ENCODE measurements at places on chromosomes 13 and 19.
A peak's percentile ranks its signal among the peaks of the same experiment; 100 is the strongest.

- DNase-seq, result no peak
These were observed 5.8 kb downstream of the ARHGAP35 start for GRCh38 chr19:46866407-46867136.

- no peak for DNase-seq
These were observed 32.9 kb upstream of the SLC15A1 start for GRCh38 chr13:98785405-98785804.

- no peak for DNase-seq
These were observed 31.9 kb upstream of the CCNE1 start for GRCh38 chr19:29779921-29780320.

GRCh38 chr13:114042066-114042815 lies 68.4 kb upstream of the C13orf46 start:
- DNase-seq, result no peak

DNA sequence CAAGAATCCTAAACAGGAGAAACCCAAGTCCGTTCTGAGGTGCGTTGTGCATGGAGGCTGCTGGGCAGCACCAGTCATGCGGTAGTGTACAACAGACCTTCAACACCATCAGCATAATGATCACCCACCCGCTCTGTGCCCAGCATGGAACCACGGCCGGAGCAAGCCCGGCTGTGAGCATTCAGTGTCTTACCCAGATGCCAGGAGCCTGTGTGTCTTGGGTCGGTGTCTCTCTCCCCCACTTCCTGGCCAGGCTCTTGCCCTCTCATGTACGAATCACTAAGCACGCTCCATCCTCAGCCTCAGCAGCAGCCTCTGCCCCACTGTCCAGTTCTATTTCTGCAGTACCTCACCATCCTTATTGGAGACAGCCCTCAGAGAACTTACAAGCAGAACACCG lies 231.6 kb upstream of the IRS2 start:
- DNase-seq, result no peak

- no peak for DNase-seq
These were observed 119.7 kb downstream of the COL4A2 start for GRCh38 chr13:110426735-110427134.

GRCh38 chr19:1525343-1525742 lies 1.5 kb downstream of the PLK5 start:
- DNase-seq, result no peak

- no peak for DNase-seq
These were observed 615.1 kb downstream of the EFNB2 start for GRCh38 chr13:105920370-105920769.

- no peak for DNase-seq
These were observed 88.7 kb downstream of the RNASEH2B start for GRCh38 chr13:50998326-50998725.

GRCh38 chr13:43963726-43964125 lies 84.0 kb downstream of the LACC1 start:
- no peak for DNase-seq

GRCh38 chr13:88752041-88752440 lies 1080.9 kb downstream of the SLITRK5 start:
- DNase-seq, result no peak

DNA sequence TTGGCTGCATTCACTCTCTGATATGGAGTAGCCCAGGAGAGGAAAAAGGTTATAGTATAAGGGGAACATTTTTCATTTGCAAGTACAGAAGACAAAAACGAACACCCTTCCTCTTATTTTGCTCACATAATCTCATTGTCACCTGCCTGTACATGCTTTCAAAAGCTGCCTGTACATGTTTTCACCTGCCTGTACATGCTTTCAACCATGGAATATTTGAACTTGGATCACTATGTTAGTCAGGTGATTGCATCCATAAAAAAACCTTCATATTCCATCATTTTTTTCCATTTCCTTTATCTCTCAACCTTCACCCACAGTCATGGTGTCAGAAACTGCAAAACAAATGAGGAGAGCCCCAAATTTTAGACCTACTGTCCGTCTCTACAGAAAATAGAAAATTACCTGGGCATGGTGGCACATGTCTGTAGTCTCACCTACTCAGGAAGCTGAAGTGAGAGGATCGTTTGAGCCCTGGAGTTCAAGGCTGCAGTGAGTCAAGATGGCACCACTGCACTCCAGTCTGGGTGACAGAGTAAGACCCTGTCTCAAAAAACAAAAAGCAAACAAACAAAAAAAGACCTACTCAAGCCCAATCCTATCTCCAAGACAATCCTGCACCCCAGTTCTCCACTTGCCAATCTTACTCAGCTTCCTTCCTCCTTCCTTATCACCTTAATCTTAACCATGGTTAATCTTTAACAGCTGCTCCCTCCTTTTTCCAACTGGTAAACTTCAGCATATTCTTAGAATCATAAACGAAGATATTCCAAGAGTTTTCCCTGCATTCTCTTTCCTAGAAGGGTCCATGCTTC lies 11.6 kb downstream of the IGFL2 start:
- no peak for DNase-seq

GRCh38 chr13:113432506-113433270 lies 20.6 kb downstream of the ADPRHL1 start:
- DNase-seq, result no peak

DNA sequence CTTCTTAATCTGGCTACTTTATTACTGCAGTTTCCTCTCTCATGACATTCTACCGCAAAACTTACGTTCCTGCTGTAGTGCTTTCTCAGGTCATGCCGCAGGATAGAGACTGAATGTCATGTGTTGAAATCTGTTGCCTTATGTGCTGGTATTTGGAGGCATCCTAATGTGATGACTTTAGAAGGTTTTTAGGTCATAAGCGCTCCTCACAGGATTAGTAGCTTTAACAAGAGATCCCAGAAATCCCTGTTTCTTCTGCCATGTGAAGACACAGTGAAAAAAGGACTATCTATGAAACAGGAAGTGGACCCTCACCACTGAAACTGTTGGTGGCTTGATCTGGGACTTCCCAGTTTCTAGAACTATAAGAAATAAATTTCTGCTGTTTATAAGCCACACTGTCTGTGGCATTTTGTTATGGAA lies 209.3 kb downstream of the LACC1 start:
- DNase-seq, result no peak

- no peak for DNase-seq
These were observed 151.7 kb downstream of the DCLK1 start for GRCh38 chr13:35979361-35979951.

DNA sequence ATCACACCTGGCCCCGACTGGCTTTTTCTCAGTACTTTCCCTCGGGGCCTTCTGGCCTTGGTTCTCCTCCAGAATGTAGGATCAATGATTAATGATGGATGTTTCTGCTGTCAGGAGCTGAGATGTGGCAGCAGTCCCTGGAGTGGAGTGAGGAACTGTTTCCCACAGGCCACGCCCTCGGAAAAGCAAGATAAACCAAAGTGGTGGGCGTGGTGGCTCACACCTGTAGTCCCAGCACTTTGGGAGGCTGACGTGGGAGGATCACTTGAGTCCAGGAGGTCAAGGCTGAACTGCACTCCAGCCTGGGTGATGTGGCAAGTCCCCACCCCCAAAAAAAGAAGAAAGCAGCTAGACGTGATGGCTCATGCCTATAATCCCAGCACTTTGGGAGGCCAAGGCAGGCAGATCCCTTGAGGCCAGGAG lies 7.1 kb upstream of the SHFL start:
- DNase-seq, result no peak

DNA sequence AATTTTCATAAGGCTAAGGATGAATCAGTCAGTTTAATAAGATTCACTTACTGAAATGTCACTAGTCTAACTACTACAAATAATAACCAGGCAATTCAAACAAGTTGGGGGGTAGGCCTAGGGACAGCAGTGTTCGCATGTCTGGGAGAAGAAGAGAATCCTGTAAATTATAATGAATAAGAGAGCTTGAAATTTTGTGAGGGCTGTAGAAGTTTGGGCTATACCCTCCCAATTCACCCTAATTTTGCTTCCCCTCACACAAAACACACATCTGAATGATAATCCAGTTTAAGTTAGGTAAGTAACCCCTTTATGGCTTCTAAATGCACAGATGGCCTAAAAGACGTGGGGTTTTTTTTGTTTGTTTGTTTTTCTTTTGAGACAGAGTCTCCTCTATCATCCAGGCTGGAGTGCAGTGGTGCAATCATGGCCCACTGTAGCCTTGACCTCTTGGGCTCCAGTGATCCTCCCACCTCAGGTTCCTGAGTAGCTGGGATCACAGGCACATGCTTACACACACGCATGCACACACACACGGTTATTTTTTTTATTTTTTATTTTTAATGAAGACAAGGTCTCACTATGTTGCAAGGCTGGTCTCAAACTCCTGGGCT lies 69.9 kb downstream of the TBC1D4 start:
- DNase-seq, result no peak

DNA sequence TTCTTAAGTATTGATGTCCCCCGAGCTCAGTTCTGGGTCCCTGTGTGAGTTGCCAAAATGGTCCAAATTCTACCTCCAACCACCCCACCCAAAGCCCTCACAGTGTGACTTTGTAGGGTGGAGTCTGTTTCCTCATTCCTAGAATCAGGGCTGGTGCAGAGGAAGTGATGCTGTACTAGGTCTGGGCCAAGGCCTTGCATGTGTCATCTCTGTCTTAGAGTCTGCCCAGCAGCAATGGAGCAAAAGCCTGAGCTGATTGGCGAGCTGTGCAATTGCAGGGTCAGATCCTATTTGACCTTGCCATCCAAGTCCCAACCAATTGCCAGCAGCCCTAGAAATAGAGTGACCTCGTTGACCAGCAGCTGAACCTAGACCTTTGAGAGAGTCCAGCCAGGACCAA lies 97.0 kb upstream of the ANKRD10 start:
- DNase-seq, result no peak

GRCh38 chr13:33099860-33100259 lies 83.6 kb downstream of the KL start:
- DNase-seq, result no peak

- DNase-seq, result no peak
These were observed 3.2 kb upstream of the MAB21L1 start for GRCh38 chr13:35479706-35480105.

- no peak for DNase-seq
These were observed 10.8 kb downstream of the PPP1R12C start for GRCh38 chr19:55106591-55106990.

- no peak for DNase-seq
These were observed 19.9 kb downstream of the CCNE1 start for GRCh38 chr19:29831686-29832085.

DNA sequence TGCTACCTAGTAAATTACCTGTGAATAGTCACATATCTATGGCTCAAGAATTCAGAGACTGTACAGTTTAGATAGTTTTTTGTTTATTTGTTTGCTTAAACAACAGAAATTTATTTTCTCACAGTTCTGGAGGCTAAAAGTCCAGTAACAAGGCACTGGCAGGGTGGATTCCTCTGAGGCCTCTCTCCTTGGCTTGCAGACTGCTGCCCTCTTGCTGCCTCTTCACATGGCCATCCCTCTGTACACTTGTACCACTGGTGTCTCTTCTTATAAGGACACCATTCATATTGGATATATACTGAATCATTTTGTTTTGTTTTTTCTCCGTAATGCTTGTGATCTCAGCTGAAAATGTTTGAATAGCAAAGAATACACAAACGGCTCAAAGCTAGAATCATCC lies 56.4 kb upstream of the MIR17HG start:
- no peak for DNase-seq

DNA sequence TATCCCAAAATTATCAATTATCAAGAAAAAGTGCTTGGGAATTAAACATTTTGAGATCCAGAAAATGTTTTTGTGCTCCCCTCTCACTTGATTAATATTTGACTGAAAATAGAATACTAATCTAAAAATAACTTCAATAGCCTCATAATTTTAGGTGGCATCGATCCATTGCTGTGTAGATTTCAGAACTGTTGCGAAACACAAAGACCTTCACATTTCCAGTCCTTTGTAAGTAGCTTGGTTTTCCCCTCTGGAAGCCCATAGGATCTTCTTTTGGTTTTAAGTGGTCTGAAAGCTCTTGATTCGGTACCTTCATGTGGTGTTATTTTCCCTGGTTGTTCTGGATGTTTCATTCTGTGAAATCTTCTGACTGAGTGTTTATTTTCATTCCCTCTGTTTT lies 176.5 kb downstream of the NUFIP1 start:
- DNase-seq, result no peak

DNA sequence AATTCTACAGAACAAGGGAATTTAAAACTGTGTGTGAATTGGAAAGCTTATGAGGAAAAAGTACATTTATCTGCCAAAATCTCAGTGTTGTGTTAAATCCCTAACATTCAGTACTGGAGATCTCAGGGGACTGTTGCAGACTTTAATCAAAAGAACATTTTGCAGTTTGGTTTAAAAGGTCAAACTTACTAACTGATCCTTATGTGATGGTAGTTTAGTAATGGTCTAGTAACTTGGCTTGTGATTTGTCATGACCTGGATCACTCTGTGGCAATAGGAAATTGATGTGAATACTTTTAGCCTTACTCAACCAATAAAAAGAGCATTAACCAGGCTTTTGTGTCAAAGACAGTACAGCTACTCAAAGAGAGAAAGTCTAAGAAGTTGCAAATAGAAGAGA lies 862.1 kb upstream of the MIR17HG start:
- no peak for DNase-seq

GRCh38 chr19:27868007-27868406 lies 1344.9 kb downstream of the UQCRFS1 start:
- DNase-seq, result no peak

GRCh38 chr19:42178791-42179674 lies 38.4 kb downstream of the DEDD2 start:
- DNase-seq, result no peak

GRCh38 chr19:7535998-7536695 lies 630 bp downstream of the PNPLA6 start:
- no peak for DNase-seq

- DNase-seq, result no peak
These were observed 490 bp downstream of the ITPKC start for GRCh38 chr19:40717325-40717879.

- no peak for DNase-seq
These were observed 18.1 kb upstream of the ARL11 start for GRCh38 chr13:49610176-49610575.

- no peak for DNase-seq
These were observed 52.4 kb downstream of the ZNF676 start for GRCh38 chr19:22144394-22144793.

DNA sequence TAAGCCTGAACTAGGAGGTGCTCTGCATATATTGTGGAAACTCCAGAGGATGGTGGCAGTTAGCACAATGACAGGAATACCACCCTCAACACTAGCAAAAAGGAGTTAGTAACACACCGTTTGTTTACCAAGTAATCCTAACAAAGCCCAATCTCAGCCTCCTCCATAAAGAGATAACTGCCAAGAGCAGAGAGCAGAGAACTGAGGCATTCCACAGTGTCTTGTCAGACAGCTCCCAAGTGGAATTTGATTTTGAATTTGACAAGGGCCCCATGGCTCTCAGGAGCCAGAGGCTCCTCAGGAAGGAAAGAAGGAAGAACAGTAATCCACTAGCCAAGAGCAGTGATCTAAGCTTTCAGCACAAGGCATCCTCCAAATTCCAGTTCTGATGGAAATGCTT lies 298.6 kb downstream of the DCLK1 start:
- DNase-seq, result no peak

GRCh38 chr13:101289764-101290163 lies 126.5 kb downstream of the NALCN start:
- DNase-seq, result peak; percentile 3

GRCh38 chr19:22332924-22333323 lies 46.7 kb downstream of the ZNF729 start:
- DNase-seq, result no peak

GRCh38 chr13:44974056-44974793 lies 15.0 kb downstream of the NUFIP1 start:
- no peak for DNase-seq

All from left renal pelvis (tissue), 4 donors.